ENCODE measurements at places on chromosomes 12 and 14.

DNA sequence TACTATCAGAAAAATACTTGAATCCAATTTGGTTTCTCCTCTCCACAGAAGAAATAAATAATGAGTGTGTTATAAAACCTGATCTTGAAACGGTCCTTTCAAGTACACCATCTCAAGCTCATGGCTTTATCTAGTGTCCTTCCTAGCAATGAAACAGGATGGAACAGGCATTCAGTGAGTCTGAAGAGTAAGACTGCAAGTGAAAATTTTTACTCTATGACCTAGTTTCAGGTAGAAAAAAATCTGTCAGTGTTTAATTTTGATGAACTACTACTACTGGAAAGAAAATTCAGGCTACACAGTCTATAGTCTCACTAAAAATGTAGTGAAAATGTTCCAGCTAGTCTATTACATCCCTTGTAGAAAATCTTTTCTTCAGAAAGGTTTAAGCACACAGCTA lies 7.7 kb downstream of the CBX5 start:
- no peak for DNase-seq

DNA sequence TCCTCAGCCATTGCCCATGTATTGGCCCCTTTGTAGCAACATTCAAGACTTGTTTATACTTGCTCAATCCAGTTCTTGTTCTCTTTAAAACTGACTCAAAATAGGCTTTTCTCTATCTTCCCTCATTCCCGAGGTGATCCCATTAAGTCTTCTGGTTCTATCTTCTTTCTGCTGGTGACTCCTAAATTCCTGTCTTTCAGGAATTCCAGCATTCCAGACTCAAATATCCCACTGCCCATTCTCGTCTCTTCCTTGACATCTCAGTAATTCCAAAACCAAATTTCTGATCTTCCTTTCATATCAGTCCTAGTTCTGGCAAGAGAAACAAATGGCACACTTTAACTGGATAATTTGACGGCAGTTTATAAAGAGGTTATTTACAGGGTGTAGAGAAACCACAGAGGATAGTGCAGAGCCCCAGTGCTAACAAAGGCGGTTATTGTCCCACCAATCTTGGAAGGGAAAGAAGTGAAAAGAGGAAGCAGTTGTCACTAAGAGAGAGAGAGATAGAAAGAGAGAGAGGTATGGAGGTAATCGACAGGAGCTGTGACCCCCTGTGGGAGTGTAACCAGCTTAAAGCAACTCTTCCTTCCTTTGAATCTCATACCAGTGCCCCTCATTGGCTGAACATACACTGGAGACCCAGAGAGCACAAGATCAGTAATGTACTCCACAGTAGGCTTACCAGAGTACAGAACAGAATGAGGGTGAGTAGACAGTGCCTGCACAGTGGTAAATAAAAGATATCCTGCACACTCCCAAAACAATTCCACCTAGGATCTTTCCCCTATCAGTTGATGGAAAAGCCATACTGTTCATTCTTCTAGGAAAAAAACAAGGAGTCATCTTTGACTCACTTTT lies 177.6 kb upstream of the LMNTD1 start:
- no peak for DNase-seq

- DNase-seq, result no peak
Observed at GRCh38 chr12:29518407-29518806, 20.9 kb upstream of the OVCH1 start.

DNA sequence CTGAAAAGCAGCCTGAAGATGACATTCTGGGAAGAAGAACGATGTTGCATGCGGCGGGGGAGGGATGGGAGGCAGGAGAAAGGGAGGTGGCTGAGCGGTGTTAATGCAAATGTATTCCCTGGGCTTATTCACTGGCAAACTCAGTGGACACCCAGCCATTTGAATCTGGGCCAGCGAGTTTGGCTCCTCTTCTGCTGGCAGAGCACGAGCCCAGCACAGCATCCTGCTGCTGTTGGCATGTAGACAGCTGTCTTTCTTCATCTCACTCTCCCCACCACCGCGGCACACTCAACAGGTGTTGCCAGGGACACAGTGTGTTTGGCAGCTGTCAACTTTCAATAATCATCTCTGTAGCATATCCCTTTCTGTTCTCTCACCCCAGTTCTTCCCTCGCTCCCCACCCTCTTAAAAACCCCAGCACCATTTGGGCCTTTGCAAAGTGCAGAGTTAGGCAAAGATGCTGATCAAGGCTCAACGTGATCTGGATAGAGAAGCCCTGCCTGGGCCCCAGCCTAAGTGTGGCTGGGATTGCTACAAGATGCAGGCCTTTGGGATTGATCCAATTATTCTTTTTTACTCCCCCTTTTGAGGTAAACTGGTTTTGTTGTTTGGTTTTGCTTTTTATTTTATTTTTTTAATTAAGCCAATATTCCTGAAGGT lies 131.9 kb downstream of the EXOC5 start:
- no peak for DNase-seq

DNA sequence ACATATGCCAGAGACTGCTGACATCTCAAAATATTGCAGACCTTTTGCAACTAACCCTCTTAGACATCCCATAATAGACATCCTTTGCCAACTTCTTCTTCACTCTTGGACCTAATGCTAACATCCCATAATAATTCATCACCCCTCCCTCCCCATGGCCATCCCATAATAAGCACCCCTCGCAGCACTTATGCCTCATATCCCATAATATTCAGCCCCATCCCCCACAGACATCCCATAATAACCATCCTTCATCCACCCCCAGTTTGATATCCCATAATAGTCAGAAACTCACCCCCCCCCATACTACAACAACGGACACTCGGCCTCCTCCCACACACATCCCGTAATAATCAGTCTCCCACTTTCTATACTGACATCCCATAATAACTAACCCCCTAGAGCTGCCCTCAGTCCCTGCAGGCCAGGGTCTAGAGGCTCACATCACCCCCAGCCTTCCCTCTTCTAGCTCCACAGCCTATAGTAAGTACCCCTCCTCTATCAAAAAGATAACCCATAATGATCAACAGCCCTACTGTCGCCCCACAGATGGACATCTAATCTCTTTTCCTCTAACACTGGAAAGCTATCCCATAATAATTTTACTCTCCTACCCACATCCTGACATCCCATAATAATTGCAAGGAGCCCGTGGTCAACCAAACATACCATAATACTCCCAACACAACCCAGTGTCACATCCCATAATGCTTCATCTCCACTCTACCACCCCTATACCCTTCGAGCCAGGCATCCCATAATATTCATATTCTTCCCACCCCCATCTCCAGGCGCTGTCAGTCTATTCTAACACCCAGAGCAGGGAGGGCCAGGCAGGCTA lies 792 bp upstream of the CHD4 start:
- peak; percentile 65 for DNase-seq

- no peak for DNase-seq
Observed at GRCh38 chr12:97745406-97746101, 282.9 kb downstream of the RMST start.

GRCh38 chr12:90951432-90952105 lies 3.4 kb downstream of the CCER1 start:
- DNase-seq, result no peak

- DNase-seq, result no peak
Observed at GRCh38 chr12:13383379-13383778, 186.9 kb downstream of the EMP1 start.

DNA sequence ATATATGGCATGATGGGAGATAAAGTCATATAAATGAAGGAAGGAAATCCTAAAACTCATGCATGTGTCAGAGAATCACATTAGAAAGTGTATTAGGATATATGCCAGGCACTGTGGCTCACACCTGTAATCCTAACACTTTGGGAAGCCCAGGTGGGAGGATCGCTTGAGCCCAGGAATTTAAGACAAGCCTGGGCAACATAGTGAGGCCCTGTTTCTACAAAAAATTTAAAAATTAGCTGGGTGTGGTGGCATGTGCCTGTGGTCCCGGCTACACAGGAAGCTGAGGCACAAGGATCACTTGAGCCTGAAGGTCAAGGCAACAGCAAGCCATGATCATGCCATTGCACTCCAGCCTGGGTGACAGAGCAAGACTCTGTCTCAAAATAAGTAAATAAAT lies 130.3 kb upstream of the ARID2 start:
- DNase-seq, result no peak

DNA sequence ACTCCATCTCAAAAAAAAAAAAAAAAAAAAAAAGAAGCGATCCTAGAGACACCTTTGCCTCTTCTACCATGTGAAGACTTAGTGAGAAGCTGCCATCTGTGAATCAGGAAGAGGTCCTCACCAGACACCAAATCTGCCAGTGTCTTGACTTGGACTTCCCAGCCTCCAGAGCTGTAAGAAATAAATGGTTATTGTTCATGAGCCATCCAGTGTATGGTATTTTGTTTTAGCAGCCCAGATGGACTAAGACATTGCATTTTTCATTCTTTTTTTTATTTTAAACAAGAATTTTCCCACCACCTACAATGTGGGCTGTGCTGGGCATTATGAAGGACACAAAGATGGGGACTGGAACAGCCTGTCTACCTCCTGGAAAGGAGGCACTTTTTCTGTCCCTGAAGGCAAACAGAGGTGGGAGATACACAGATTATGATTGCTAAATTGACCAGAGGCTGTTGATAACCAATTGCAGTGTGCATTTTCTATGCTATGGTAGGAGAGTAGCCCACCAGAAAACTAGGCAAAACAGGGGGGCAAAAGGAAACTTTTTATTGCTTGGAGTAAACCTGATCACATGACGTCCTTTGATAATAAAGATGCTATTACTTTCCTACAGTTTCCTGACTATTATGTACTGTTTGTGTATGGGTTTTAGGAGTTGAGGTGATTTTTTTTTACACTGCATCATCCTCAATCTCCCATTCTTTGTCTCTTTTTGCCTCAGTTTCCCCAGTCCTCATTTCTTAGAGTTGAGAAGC lies 2.8 kb upstream of the C12orf43 start:
- DNase-seq, result no peak

GRCh38 chr14:95504135-95505029 lies 12.1 kb downstream of the SYNE3 start:
- no peak for DNase-seq

GRCh38 chr12:8841778-8842177 lies 19.4 kb downstream of the A2ML1 start:
- no peak for DNase-seq

- DNase-seq, result no peak
Observed at GRCh38 chr12:69679119-69679518, 20.0 kb downstream of the BEST3 start.

- no peak for DNase-seq
Observed at GRCh38 chr12:26936559-26937442, 980 bp downstream of the INTS13 start.

GRCh38 chr12:116861320-116861719 lies 19.9 kb downstream of the HRK start:
- DNase-seq, result peak; percentile 20

GRCh38 chr12:101174541-101174940 lies 35.5 kb downstream of the SLC5A8 start:
- DNase-seq, result no peak

GRCh38 chr14:20675669-20676068 lies 8.7 kb upstream of the RNASE4 start:
- no peak for DNase-seq

DNA sequence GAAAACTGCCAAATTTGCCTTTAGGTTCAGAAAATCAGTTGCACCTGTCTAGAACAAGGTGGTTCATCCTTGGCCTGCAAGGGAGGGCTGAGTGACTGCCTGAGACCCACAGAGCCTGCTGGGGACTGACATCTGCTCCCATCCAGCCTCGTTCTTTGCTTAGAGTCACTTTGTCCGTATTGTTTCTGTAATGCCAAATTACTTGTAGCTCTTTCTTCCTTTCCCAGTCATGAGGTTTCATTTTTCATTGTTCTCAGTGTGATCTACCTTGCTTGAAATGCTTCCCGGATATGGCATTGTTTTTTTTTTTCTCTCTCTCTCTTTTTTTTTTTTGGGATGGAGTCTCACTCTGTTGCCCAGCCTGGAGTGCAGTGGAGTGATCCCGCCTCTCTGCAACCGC lies 21.3 kb downstream of the TSPAN9 start:
- no peak for DNase-seq

DNA sequence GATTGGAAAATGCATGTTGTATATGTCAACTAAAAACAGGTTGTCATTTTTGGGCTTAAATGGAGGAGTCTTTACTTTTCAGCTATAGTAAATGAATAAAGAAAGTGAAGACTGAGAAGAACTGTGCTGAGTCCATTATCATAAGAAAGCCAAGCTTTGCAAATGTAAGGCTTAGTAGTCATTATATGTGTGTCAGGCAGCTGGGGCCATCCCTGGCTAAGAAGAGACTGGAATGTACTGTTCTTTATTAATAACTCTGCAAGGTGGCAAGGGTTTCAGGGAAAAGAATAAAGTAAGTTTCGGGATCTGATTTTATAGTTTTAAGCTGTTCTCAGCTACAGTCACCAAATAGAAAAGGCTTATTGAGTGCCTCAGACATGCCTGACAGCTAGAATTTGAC lies 48.7 kb downstream of the SRGAP1 start:
- DNase-seq, result no peak

DNA sequence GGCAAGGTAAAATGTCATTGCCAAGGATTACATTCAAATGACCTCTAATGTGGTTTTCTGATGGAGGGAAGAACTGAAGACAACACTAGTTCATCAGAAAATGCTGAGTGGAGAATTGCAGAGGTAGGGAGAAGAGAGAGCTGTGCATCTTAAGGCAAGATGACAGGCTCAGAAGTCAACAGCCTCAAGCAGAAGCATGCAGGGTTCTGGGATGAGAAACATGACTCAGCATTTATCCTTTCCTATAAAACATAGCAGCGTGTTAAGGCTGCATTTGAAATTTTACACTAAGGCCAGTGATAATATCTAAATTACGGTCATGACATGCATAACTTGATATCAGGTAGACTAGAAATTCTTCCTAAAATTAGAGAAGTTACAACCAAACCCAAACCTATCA lies 53.7 kb upstream of the DYRK2 start:
- no peak for DNase-seq

All from uterus (tissue), 4 donors.